RCC 7860 (cell line): ENCODE measurements at places on chromosomes 3 and 15.

DNA sequence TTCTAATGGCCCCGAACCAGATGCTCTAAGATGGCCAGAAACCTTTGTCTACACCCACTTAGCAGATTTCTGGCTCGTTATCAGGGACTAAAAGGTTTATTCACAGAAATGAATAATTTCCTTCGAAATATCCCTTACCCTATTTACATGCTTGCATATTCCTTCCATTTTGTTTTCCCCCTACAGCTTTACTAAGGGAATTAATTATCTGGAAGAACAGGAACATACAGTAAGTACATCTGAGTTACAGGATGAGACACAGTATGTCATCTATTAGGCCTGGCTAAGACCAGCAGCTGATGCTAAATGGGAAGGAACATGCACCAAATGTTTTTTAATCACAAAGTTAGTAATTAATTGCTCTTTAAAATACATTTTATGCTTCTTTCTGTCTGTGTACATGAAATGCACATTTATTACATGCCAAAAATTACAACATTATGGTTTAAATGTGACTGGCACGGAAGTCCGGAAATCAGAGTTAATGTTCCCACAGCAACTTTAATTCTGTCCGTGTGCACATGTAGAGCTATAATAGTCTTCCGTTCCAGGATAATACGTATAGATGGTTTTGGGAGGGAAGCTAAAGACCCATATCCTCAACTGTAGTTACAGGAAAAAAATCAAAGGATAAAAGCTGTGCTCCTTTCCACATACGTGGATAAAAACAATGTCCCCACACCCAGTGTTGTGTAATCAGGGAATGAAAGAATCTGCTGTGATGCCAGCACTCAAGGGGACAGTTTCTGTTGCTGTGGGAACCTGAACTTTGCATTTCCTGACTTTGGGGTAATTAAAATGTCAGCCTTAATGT is 82.0 kb downstream of the TIGIT start:
- DNase-seq: no peak

DNA sequence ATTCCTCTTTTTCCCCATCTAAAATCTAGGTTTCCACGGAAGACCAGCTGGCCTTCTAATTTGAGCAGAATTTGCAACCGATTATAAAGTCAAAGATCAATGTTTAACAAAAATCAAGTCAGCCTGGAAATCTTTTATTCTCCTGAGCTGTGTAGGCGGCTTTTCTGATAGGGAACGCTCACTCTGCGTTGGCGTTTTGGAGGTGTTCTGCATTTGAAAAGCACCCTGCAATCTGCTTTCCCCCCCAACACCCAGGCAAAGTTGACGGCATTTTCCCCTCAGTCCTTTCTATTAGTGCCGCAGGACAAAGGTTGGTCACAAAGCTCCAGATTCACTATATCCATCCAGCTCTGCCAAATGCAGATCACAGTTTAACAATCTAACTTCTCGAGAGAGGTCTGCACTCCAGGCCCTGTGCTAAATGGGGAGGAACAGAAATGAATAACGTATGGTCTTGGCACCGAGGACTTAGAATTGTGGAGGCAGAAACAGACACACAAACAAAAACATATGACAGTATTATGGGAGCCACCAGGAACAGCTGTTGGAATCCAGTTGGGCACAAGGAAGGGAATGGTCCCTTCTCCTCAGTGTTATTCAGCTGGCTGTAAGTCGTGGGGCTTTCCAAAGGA is 50.4 kb upstream of the LARS2 start:
- no peak for DNase-seq

- peak; percentile 55 for DNase-seq
Observed at GRCh38 chr15:87732976-87733375, 523.6 kb downstream of the NTRK3 start.

DNA sequence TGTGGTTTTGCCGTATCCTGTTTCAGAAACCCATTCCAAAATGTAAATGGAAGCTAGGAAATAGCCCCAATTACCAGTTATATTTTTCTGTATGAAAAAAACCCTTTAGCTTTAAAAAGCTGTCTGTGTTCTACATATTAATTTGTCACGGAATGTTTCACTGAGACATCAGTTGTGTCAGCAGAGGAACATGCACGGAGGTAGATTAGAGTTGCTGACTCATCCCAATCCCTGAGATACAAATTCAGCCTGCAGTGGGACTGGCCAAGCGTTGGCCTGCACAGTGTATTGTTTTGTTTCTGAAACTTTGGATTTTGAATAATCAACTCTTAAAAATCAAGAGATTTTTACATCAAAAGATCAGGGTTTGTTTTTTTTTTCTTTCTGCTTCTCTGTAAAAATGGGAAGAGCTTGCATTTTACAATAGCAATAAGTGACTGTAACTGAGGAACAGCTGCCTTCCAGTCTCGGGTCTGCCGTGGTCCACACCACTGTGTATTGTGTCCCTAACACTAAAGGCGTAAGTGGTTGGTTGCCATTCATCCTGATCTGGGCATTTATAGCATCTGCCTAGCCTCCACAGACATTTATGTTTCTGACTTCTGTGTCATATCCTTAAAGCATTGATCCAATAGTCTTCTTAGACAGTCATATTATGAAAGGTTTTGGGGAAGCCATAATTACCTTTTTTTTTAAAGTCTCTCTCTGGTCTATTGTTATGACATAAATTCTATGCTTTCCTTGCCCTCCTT is 218.1 kb downstream of the ADAMTSL3 start:
- peak; percentile 62 for DNase-seq

DNA sequence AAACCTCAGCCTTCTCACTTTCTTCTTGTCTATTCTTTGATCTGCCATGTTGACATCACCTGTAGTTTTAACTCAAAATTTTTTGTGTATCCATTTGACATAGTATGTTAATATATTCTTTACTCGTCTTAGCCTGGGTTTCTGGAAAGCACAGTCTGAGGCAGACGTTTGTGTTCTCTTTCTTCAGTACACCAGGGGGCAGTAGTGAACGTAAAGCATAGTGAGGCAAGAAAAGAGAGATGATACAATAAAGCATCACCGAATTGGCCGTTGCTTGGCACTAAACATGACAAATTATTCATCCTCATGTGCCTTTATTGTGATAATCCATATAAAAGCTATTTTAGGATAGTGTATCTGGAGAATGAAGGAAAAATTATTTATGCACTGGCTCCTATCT is 141.0 kb upstream of the MYRIP start:
- DNase-seq: peak; percentile 15

DNA sequence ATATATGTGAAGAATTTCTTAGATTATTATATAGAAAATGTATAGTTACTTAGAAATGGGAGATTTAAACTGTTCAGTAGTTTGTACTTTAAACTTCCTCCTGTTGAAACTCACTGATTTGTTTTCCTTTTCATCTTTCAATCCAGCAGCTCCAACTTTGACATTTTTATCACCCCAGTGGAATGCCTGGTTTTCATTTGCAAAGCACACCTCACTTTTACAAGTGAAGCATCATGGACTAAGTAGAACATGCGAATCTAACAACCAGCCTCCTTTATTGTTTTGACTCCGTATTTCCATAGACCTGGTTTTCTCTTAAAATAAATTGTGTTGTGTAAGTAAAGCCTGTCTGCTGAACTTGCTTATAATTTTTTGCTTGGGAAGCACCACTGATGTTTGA is 97.8 kb upstream of the ROBO2 start:
- DNase-seq: no peak

GRCh38 chr3:23756206-23756840 is 49.4 kb upstream of the UBE2E1 start:
- DNase-seq: no peak

DNA sequence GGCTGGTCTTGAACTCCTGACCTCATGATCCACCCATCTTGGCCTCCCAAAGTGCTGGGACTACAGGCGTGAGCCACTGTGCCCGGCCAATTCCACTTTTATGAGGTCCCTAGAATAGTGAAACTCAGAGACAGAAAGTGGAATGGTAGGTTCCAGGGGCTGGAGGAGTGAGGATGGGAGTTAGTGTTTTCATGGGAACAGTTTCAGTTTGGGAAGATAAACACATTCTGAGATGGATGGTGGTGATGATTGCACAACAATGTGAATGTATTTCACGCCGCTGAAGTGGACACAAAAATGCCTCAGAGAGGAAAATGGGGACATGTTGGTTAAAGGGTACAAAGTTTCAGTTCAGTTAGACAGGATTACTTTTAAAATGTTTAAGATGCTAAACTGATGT is 22.5 kb upstream of the HDAC11 start:
- DNase-seq: no peak

GRCh38 chr3:101509811-101510210 is 3.2 kb downstream of the SENP7 start:
- no peak for DNase-seq
